Astrocyte (in vitro differentiated cells and primary cell): ENCODE measurements at places on chromosomes 4 and X. TPM values are rescaled to one million over a fixed set of nuclear protein-coding genes. Genes with fewer than 3 reads are reported as not detected.
A peak's percentile ranks its signal among the peaks of the same experiment; 100 is the strongest.

GRCh38 chr4:96519291-96519690 is 679.4 kb downstream of the PDHA2 start:
- H3K36me3 ChIP-seq, result no peaks in the 10 kb centered on the region
- no peak overlapping the region for H3K4me3 ChIP-seq
- H3K27ac ChIP-seq, result no peak overlapping the region
- H3K4me1 ChIP-seq, result no peaks in the 10 kb centered on the region

GRCh38 chrX:48972220-48973164 is 848 bp upstream of the KCND1 start:
- peaks cover 9% of the 10 kb centered on the region for H3K4me1 ChIP-seq
- no peaks in the 10 kb centered on the region for H3K27me3 ChIP-seq
- no peak overlapping the region for H3K27ac ChIP-seq
- DNase-seq, result peak; percentile 26

- H3K4me3 ChIP-seq, result no peak overlapping the region
- H3K27ac ChIP-seq, result no peak overlapping the region
- peaks cover 10% of the 10 kb centered on the region for H3K4me1 ChIP-seq
- DNase-seq, result no peak
Measured at GRCh38 chr4:15983610-15984009, 20.6 kb upstream of the FGFBP2 start.

Gene SOD3
- 8.6 and 12.0 TPM in 2 replicates for total RNA-seq

- DNase-seq, result no peak
- peaks cover 21% of the 10 kb centered on the region for H3K36me3 ChIP-seq
- no peaks in the 10 kb centered on the region for H3K27me3 ChIP-seq
- H3K4me3 ChIP-seq, result no peak overlapping the region
Measured at GRCh38 chr4:866068-866760, 40.3 kb upstream of the CPLX1 start.
